Suppressor macrophage treated with lipopolysaccharide for 4 hours (primary cell): ENCODE measurements at places on chromosomes 2 and 18.

DNA sequence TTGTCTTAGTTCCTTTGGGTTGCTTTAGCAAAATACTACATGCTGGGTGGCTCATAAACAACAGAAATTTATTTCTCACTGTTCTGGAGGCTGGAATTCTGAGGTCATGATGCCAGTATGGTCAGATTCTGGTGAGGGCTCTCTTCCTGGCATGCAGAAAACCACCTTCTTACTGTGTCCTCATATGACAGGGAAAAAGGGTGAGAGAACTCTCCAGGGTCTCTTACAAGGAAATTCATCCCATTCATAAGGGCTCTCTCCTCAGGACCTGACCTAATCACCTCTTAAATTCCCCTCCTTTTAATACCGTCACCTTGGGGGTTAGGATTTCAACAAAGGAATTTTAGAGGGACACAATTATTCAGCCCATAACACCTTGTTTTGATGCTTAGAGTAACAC lies 243.1 kb upstream of the TNP1 start:
- DNase-seq, result no peak

- no peak for DNase-seq
Observed at GRCh38 chr2:33130544-33130943, 183.8 kb downstream of the LTBP1 start.

GRCh38 chr18:68439642-68440041 lies 275.3 kb downstream of the TMX3 start:
- no peak for DNase-seq

DNA sequence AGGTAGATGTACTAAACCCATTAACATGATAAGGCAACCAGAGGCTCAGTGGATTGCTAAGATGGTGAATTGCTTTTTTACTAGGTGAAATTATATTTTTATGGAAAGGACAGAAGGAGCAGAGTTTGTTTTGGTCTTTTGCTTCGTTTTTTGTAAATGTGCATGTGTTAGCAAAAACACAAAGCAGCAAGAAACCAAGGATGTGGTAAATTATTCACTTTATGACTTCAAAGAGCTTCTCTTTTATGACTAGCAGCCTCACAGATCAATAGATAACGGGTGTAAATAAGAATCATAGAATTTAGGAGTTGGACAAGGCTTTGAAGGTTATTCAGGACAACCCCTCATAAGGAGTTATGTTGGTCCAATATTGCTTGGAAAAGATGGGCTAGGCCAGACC lies 615.0 kb downstream of the DPP10 start:
- DNase-seq, result no peak

GRCh38 chr2:238965371-238966071 lies 117.6 kb downstream of the TWIST2 start:
- no peak for DNase-seq

DNA sequence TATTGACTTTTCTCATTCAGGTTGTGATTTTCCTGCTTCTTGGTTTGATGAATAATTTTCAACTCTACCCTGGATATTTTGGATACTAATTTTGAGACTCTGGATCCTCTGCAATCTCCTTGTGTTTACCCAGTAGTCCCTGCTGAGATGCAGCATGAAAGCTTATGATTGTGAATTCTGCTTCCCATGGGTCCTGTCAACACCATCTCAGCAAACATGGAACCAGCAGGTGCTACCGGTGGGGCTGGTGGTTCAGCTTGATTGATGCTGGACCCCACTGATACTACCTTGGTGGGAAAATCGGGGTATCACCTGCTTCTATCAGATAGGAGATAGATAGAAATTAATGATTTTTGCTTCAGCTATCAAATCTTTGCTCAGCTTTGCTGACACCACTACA lies 81.1 kb downstream of the SOWAHC start:
- DNase-seq, result no peak

DNA sequence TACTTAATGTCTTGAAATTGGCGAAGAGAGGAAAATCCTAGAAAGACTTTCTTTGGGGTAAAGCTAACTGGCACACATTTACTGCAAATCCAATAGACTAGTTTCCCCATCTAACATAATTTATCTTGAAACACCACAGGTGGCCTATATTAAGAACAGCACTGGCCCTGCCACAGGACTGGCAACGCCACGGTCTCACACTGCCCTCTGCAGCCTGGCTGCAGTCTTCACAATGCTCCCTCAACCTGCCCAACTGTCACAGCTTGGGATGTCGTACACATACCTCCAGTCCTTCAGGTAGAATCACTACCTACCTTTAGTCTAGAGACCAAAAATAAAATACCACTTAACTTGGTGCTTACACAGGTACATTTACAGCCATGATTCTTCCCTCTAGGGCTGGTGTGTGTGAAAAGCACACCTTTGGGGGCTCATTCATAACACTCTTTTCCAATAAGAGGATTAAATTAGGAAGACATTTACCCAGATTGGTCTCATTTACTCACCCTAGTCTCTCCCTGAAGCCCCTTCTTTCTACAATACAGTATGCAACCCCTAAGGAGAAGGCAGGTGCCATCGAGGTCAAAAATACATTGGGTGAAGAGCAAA lies 222.2 kb downstream of the C1D start:
- peak; percentile 27 for DNase-seq

- DNase-seq, result no peak
Observed at GRCh38 chr18:22698711-22699110, 234.4 kb upstream of the RBBP8 start.

GRCh38 chr2:39689272-39689841 lies 23.6 kb downstream of the TMEM178A start:
- no peak for DNase-seq

DNA sequence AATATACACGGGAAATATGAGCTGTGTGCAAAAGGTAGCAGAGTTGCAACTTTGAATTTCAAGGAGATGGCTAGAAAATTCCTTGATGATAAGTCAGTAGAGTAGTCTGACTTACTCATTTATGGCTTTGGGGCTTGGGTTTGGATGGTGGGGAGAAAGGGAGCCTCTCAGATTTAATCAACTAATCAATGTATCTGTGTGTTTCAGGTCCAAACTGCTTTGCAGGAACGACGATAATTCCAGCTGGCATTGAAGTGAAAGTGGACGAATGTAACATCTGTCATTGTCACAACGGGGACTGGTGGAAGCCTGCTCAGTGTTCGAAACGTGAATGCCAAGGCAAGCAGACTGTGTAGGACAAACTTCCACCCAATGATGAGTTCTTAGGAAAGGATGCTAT lies 164.6 kb downstream of the VWC2L start:
- DNase-seq, result no peak

DNA sequence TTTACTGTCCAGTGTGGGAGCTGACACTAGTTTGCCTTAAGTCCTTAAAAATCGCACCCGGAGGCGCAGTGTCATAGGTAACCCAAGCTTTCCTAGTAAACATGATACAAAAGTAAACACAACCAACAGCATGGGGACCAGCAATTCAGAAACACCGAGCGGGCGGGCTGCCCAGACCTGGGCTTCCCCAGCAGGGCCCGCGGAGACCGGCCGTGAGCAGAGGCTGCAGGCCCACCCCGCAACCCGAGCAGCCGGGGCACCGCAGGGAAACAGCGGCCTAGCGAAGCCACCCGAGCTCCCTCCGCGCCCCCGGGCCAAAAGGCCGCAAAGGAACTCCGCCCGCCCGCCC lies 296 bp downstream of the TTC21B start:
- no peak for DNase-seq

DNA sequence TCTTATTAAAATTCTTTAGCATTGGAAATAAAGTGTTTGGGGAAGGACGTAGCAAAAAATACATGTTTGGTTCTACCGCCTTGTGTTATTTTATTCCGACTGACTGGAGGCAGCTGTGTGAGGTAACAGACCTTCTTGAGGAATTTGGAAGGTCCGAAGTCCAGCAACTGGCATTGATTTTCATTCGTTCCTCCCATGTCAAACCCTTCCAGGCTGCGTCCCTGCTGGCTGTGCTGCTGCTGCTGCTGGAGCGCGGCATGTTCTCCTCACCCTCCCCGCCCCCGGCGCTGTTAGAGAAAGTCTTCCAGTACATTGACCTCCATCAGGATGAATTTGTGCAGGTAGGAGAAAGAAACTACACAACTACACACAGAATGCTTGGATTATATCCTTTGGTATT lies 21.8 kb downstream of the CNDP1 start:
- DNase-seq, result no peak

- DNase-seq, result no peak
Observed at GRCh38 chr18:46385124-46385523, 271.9 kb downstream of the LOXHD1 start.

- peak; percentile 58 for DNase-seq
Observed at GRCh38 chr2:180983468-180984242, 3.2 kb downstream of the UBE2E3 start.

DNA sequence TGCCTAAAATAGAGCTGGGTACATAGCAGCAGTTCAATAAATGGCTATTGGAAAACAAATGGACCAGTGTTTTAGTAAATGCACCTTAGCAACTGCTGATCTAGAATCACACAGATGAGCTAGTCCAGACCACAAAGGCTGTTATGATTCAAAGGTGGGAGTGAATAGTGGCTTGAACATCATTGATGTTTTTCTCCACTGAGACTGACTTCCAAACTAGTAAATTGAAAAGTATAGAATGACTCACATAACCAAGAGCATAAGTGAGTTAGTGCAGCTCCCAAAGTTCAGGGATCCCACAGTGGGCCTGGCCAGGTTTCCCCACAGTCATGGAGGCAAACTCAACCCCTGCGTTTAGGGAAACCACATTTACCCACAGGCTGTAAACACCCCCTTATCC lies 106.7 kb upstream of the YPEL5 start:
- DNase-seq, result no peak

GRCh38 chr18:49645196-49645595 lies 83.3 kb downstream of the LIPG start:
- DNase-seq, result no peak

GRCh38 chr2:76506538-76506937 lies 795.8 kb upstream of the GCFC2 start:
- DNase-seq, result no peak

DNA sequence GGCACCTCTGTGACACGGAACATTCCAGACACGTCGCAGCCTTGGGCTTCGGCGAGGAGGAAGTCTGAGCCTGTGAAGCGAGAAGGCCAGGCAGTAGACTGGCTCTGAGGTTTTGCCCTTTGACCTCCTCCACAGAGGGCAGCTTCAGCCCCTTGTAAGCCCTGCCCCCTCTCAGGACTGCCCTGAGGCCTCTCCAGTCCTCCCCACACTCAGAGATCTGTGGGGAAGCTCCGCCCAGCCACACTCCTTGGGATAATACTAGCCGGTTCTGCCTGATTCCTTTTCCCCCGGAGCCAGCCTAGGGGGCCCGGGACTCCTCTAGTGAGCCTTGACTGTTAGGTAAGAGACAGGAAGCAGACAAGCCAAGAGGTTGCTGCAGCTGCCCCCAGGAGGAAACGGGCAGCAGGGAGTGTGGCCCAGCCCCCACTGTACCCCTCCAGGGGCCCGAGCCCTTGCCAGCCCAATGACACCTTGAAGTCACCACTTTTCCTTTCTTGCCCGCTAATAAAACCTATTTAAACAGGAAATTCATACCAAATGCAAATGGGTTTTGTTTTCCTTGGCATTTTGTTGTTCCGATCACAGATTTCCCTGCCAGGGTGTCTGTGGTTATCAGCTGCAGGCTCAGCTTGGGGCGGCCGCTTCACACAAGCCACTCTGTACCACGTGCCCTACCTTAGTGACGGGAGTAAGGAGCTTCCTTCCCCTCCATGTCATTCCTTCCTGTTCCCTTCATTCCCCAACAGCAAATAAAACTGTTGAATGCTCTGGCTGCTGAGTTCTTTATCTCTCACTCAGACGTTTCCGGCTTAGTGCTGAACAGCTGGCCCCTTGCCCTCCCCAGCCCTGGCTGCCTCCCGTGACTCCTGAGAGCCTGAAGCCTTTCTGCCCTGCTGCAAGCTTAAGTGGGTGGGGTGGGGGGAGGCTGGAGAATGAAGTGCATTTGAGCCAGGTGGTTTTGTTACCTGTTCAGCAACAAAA lies 124.7 kb downstream of the CABLES1 start:
- peak; percentile 40 for DNase-seq

DNA sequence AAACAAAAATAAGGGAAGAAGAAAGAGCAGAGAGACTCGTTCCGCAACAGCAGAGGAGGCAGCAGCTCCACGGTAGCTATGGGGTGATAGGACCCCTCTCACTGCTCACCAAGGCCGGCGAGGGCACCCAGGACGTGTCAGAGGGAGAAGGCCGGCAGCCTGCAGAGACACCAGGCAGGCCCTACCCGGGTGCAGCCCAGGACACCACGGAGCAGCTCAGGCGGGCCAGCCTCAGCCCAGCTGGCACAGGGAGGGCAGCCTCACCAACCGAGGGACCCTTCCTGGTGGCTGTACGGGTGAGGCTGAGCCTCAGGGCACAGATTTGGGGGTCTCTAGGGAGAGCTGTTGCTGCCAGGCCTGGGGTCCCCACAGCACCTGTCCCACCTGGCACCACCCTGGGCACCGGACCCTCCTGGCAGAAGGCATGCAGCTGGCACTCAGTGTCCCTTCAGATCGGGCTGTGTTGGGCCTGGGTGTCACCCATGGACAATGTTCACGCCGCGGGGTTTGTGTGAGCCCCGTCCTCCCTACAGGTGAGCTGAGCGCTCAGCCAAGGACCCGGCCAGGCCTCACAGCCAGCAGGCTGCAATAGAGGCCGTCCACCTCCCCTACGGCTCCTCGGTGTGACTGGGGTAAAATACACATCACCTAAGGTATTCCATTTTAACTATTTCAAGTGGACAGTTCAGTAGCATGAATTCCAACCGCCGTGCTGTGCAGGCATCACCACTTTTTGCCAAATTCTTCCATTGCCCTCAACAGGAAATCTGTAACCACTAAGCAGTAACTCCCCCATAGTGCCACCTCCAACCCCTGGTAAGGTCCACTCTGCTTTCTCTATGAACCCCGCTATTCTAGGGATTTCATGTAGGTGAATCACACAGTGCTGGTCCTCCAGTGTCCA lies 21.6 kb downstream of the KCNG2 start:
- DNase-seq, result no peak

DNA sequence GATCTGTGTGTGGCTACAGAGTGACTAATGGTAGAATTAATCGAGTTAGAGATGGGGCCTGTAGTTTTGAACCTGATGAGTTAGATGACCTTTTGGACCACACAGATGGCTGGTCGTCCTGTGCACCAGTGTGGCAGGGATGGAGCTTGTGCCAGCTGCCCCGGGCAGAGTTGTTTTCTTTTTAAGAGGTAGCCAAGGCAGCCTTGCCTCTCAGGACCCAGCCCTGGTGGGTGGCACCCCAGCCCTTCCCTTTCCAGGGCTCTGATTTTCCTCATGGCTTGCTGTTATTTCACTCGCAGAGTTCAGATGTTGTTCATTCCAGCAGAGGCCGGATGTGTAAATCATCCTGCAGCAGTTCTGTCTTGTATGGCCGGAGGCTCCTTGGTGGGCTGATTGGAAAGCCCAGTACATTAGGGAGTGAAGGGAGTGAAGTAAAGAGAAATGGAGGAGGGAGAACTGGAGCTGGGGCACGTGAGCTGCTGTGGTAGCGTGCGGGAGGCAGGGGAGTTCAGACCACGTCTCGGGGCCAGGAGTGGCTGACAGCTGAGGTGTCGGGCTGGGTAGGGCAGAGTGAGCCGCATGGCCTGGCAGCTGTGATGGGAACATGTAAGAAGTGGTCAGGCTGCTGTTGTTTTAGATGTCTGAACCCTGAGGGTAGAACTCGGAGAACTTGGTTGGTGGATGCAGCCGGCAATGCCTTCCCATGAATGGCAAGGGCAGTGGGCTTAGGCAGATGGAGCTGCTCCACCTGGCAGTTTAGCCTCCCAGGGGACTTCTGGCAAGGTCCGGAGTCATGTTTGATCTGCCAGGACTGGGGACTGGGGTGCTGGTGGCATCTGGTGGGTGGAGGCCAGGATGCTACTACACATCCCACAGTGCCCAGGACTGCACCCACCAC lies 28.8 kb downstream of the ASAP2 start:
- DNase-seq, result no peak
